ENCODE measurements at places on chromosomes 11 and 22.

DNA sequence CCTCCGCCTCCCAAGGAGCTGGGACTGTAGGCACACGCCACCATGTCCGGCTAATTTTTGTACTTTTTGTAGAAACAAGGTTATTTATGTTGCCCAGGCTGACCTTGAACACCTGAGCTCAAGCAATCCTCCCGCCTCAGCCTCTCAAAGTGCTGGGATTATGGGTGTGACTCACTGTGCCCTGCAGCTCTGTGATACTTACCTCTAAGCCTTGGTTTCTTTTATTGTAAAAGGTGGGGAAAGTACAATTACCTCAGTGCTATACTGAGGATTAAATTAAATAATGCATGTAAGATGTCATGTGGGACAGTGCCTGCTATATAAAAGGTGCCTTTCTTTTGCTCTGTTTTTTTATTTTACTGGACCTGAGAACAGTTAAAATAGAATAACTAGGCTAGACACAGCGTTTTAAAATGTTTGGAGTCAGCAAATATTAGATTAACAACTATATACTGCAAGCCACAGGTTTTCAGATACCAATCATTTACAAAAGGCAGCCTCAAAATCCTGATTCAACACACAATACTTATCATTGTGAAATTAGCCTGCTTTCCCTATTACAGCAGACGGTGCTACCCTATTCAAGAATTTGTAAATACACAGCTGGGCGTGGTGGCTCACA, 30.0 kb downstream of the PRR14L start:
- no peak for DNase-seq

GRCh38 chr11:36996795-36997194, 398.8 kb upstream of the RAG2 start:
- no peak for DNase-seq

GRCh38 chr11:82754410-82754809, 20.7 kb upstream of the FAM181B start:
- DNase-seq: no peak

DNA sequence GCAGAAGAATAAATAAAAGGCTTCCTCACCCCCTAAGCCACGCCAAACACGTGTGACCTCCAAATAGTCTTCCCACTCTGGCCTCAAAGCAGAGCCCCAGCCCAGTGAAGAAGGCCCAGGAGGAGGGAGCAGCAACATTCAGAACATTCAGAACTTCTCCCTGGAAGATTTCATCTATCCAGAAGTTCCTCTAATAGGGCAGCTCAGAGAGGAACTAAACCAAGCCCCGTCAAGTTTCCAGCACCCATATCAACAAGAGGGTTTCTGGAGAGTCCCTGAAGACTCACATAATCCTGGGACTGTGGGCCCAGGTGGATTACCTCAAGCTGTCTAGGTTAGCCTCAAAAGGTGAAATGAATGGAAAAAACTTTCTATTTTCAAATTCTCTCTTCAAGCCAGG, 39.4 kb downstream of the PC start:
- DNase-seq: no peak

- no peak for DNase-seq
These were observed 9.8 kb downstream of the PDHX start for GRCh38 chr11:34926101-34926830.

- DNase-seq: no peak
These were observed 76.4 kb downstream of the TMEM135 start for GRCh38 chr11:87114093-87114492.

DNA sequence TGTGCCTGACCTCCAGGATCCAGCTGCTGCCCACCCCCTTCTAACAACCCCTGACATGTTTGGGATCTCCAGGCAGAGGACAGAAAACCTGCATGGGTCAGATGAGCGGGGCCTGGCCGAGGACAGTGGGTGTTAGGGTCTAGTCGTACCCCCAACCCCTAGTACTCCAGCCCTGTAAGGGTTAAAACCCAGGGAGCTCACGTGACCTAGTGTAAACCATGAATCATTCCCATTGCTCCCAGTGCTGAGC, 89.1 kb upstream of the CRYBB3 start:
- no peak for DNase-seq

DNA sequence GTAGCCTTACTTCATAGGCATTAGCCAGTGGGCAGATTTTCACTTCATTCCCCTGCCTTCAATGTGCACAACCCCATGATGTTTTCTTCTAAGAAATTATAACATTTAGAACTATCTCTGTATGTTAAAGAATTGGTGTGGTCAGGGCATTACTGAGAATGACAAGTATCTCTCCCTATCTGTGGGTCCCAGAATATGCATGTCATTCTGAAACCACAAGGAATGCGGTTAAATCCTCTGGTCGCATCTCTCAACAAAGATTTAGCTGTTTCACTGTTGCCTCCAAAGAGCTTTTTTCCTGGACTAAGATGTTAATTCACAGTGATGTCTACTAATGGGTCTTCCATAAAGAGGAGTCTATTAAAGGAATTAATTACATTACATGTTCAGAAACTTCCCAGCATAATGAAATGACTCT, 62.7 kb downstream of the LIF start:
- no peak for DNase-seq

DNA sequence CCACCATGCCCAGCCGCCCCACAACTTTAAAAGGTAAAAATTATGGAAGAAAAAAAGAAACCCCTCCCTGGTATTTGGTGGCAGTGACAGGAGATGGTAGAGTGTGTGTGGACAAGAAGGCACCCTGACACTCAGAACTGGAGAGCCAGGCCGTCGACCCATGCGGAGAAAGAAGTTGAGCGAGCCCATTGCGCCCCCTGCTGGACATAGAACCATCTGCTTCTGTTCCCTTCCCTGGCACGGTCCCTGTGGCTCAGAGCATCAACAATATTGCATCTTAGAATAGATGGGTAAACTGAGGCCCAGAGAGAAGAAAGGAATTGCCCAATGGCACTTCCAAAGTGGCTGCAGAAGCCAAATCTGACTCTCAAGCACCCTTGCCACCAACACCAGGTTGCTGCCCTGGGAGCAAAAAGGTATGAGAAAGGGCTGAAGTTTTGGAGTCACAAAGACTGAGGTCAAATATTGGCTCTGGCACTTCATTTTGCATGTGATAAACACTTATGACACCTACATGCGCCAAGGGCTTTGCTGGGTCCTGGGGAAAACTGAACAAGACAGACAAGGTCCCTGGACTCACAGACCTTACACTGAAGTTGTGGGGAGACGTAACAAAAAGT, 8.6 kb downstream of the MRPL11 start:
- DNase-seq: peak; percentile 61
